ENCODE measurements at places on chromosomes 16 and 17.

GRCh38 chr17:76997981-76998531, 129.9 kb downstream of the MGAT5B start:
- peak; percentile 81 for DNase-seq

DNA sequence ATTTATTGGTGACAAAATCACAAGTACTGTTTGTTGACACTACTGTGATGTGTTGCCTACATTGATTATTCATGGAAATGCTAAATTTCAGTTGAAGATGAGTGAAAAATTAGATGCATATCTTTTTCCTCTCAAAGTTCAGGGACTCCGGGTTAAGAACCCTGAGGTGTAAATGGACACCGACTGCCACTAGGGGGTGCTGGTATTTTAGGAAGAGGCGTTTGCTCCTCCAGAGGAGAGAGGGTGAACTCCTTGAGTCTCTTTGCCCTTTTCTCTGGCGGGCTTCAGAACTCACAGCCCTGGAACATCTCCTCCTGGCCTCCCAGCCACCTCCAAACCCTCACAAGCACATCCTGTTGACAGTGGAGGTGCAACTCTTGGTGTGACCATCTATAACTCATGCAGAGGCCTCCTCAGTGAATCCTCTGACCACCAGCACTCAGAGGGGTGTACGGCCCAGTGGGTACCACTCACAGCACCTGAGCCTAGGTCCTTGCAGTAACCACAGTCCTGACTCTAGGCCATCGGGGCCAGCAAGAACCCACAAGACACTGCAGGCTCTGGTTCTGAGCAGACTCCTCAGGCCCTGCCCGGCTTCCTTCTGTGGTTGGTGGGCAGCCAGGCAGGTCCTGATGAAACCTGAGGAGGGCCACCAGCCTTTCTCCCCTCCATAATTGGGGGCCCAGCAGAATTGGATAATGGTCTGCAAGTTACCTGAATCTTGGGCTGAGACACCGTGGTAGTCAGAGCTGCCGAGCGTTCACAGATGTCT, 26.2 kb upstream of the PIK3R5 start:
- peak; percentile 73 for DNase-seq

DNA sequence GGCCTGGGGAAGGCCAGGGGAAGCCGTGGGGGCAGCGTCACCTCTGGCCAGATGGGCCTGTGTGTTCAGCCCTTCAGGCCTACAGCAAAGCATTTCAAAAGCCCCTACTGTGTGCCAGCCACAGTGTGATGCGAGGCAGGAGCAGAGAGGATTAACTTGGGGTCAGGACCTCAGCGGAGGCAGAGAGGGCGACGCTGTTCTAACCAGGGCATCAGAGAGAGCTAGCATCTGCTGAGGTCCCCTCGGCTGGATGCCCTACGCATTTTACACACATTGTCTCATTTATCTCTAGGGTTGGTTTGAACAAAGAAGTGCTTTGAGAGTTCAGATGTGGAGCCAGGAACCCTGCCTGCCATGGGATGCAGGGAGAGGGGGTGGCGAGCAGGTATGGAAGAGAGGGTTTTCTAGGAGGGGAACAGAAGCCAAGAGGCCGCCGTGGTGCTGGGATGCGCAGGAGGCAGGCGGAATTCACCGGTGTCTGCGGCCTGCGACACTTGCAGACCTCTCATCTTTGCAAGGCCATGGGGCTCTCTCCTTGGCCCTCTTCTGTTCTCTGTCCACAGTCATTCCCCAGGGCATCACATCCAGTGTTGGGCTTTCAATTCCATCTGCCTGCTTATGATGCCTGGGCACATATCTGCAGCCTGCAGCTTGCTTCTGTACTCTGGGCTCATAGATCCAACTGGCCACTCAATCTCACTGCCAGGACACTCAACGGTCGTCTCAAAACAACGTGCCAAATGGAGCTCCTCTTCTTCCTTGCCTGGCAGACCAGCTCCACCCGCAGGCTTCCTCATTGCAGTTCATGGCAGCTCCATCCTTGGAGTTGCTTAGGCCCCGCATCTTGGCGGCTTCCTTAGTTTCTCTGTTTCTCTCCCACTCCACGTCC, 8.1 kb upstream of the NKD1 start:
- no peak for DNase-seq

DNA sequence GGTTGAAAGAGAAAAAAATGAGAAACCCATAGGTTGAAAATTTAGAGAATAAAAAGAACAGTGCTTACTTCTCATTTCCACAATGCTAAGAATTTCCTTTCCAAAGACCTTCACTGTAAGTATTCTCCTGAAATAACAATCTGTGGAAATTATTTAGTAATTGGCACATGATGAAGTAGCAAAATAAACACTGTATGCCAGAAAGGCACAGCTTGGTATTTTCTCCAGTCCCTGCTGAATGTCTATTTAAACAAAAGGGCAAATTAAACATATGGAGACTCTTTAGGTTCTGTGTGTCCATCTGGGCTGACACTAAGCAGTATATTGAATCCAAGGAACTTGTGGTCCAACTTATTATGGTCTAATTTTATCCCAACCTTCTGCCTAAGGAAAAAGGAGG, 46.1 kb downstream of the CHCT1 start:
- no peak for DNase-seq

- DNase-seq, result no peak
These were observed 6.0 kb downstream of the RSPRY1 start for GRCh38 chr16:57192146-57192545.

- DNase-seq, result no peak
These were observed 260.8 kb upstream of the ZFHX3 start for GRCh38 chr16:73308771-73309170.

Data from activated CD4-positive, alpha-beta T cell treated with anti-CD3 and anti-CD28 coated beads, Interleukin-2, amount 50 U/mL, for 16 hours (primary cell).